H9 (cell line): ENCODE measurements at places on chromosomes 12 and 14. TPM values are rescaled to one million over a fixed set of nuclear protein-coding genes. Genes with fewer than 3 reads are reported as not detected.

SDR9C7 gene
- total RNA-seq, result not detected in 2 replicates

TMEM63C gene
- total RNA-seq, result 1.7 and 2.2 TPM in 2 replicates

SLC38A1 gene
- 206 and 216 TPM in 2 replicates for total RNA-seq

KIF21A gene
- 17.2 and 17.4 TPM in 2 replicates for total RNA-seq

SLC38A4 gene
- total RNA-seq, result 0.96 and 1.1 TPM in 2 replicates

GRCh38 chr12:549476-550082, 89.8 kb downstream of the B4GALNT3 start:
- no peaks in the 10 kb centered on the region for H3K27me3 ChIP-seq
- H3K4me3 ChIP-seq, result no peak overlapping the region
- H3K4me1 ChIP-seq, result no peaks in the 10 kb centered on the region
- H3K36me3 ChIP-seq, result peaks cover 14% of the 10 kb centered on the region; the same call in 2 of the 3 replicates
- no peak for DNase-seq

DNA sequence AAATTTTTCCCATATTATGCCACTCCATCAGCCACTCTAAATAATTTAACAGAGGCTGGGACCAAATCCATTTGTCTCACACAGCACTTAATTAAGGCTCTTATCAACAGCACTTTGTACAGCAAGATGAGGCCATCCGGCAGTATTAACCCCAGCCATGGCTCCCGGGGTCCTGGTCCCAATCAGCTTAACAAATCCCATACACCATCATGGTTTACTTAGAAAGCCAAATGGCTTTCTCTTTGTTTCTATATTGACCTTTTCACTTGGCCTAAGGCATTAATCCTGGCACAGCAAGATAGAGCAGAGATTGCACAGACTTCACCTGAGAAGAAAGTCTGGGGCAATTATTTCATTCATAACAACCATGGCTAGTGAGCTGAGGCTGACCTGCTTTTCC, 38.6 kb downstream of the SPTSSA start:
- no peaks in the 10 kb centered on the region for H3K4me1 ChIP-seq
- no peak overlapping the region for H3K27ac ChIP-seq
- no peaks in the 10 kb centered on the region for H3K27me3 ChIP-seq
- DNase-seq, result no peak
- no peak overlapping the region for H3K4me3 ChIP-seq

- H3K4me1 ChIP-seq, result no peaks in the 10 kb centered on the region
- peak overlapping the region; percentile 2; the same call in 1 of the 3 replicates for H3K4me3 ChIP-seq
- H3K27ac ChIP-seq, result no peak overlapping the region
- no peaks in the 10 kb centered on the region for H3K36me3 ChIP-seq
- no peaks in the 10 kb centered on the region; the same call in 1 of the 2 replicates for H3K27me3 ChIP-seq
These were observed 184.0 kb downstream of the CAND1 start for GRCh38 chr12:67453191-67453590.

GRCh38 chr14:103023881-103024473, 33.4 kb downstream of the CDC42BPB start:
- peaks cover 3% of the 10 kb centered on the region; the same call in 1 of the 2 replicates for H3K4me1 ChIP-seq
- DNase-seq, result no peak
- no peak overlapping the region for H3K4me3 ChIP-seq

DNA sequence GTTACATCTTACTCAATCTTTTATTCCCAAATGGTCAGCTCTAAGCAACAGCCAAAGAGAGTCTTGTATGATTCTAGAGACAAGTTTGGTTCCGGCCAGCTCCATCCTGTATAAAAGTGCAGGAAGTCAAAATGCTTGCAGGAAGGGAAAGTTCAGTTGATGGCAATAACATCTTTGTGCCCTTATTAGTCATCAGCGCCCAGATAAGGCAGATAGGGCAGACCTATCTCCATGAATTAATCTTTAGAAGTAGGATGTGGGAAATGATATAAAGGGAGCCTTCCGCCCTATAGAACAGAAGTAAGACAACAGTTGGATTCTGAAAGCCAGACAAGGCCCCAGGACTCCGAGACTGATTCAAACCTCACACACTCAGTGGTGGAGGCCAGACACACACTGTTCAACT, 6.4 kb downstream of the GNS start:
- no peak for DNase-seq
- peaks cover 27% of the 10 kb centered on the region for H3K36me3 ChIP-seq
- no peak overlapping the region for H3K4me3 ChIP-seq
- H3K27me3 ChIP-seq, result no peaks in the 10 kb centered on the region
- no peak overlapping the region for H3K27ac ChIP-seq
- no peaks in the 10 kb centered on the region for H3K4me1 ChIP-seq

- no peaks in the 10 kb centered on the region for H3K36me3 ChIP-seq
- H3K4me1 ChIP-seq, result no peaks in the 10 kb centered on the region
- H3K27ac ChIP-seq, result no peak overlapping the region
- no peak overlapping the region for H3K4me3 ChIP-seq
- no peak for DNase-seq
These were observed 43.0 kb upstream of the LRRC10 start for GRCh38 chr12:69653703-69654102.

DNA sequence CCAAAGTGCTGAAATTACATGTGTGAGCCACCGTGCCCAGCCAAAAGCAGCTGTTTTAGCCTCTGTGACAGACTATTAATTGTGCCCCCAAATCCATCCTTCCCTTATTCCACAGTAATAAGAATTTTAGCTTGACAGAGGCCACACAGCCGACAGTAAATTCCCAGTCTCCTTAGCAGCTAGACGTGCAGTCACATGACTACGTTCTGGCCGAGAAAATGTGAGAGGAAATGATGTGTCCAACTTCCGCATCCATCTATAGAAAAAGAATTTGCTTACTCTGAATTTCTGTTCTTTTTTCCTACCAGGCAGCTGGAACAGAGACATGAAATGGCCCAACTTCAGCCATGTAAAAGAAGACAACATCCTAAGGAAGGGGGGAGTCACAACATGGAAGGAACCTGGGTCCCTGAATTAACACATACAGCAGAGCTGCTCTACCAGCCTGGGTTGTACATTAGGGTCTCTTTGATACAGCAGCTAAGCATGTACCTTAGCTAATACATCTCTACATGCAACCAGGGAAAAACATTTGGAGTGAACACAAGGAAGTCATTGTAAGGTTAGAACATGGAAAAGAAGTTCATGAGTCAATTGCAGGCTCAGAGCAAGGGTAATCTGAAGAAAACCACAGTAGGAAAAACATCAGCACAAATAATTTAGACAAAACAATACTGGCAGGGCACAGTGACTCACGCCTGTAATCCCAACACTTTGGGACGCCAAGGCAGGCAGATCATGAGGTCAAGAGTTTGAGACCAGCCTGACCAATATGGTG, 35.5 kb downstream of the CIT start:
- no peaks in the 10 kb centered on the region for H3K27me3 ChIP-seq
- no peak overlapping the region for H3K4me3 ChIP-seq
- H3K36me3 ChIP-seq, result peaks cover 57% of the 10 kb centered on the region
- no peak overlapping the region for H3K27ac ChIP-seq
- no peak for DNase-seq

DNA sequence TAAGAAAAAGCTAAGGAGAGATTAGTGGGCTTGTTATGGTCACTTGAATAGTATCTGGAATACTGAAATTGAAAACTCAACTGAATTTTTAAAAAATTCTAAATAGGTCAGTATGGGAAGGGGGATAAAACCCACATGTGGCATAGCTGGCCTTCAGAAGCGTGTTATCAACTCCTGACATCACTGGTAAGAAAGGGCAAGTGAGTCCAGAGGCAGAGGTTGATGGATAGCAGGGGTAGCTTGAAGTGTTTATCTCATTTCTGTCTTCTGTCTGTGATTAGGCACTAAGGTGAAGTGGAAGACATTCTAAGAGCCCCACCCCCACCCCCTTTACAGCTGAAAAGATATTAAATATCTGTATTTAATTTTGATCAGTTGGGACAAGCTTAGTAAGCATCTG, 261.4 kb upstream of the TMTC1 start:
- no peak overlapping the region for H3K4me3 ChIP-seq
- H3K36me3 ChIP-seq, result no peaks in the 10 kb centered on the region; the same call in 2 of the 3 replicates
- no peak overlapping the region for H3K27ac ChIP-seq
- no peaks in the 10 kb centered on the region for H3K27me3 ChIP-seq
- DNase-seq, result no peak

DNA sequence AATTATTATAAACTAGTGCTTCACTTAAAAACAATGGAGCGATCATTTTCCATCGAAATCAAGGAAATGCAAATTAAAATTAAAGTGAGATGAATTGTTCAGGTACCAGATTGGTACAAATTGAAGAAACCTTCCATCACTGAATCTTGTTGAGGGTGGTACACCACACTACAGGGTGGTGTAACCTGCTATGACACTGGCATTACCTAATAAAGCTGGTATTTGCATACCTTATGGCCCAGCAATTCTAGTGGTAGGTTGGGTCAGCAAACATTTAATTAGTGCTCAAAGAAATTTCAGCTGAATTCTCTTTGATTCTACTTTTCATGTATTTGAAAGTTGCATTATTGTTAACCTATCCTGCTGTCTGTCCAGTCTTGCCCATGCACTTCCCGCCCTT, 9.2 kb downstream of the TIGAR start:
- H3K4me3 ChIP-seq, result no peak overlapping the region
- H3K36me3 ChIP-seq, result peaks cover 19% of the 10 kb centered on the region
- no peaks in the 10 kb centered on the region for H3K27me3 ChIP-seq

DNA sequence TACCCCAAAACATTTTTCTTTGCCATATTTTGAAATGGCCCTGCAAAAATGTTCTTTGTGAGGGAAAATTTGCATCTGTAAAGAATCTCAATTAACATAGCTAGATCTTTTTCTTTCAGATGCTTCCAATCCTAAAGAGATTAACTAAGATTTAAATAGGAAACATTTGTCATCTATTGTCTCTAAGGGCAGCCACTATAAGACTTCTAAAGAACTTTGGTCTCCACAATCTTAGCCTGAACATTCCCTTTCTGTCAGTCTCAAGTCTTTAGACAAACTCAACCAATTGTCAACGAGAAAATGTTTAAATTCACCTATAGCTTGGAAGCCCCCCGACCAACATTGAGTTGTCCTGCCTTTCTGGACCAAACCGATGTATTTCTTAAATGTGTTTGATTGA, 71.1 kb upstream of the RASSF8 start:
- no peak overlapping the region for H3K4me3 ChIP-seq
- H3K4me1 ChIP-seq, result peaks cover 2% of the 10 kb centered on the region; the same call in 1 of the 2 replicates
- peaks cover 16% of the 10 kb centered on the region for H3K36me3 ChIP-seq
- no peak for DNase-seq
- H3K27me3 ChIP-seq, result no peaks in the 10 kb centered on the region
- no peak overlapping the region for H3K27ac ChIP-seq

DNA sequence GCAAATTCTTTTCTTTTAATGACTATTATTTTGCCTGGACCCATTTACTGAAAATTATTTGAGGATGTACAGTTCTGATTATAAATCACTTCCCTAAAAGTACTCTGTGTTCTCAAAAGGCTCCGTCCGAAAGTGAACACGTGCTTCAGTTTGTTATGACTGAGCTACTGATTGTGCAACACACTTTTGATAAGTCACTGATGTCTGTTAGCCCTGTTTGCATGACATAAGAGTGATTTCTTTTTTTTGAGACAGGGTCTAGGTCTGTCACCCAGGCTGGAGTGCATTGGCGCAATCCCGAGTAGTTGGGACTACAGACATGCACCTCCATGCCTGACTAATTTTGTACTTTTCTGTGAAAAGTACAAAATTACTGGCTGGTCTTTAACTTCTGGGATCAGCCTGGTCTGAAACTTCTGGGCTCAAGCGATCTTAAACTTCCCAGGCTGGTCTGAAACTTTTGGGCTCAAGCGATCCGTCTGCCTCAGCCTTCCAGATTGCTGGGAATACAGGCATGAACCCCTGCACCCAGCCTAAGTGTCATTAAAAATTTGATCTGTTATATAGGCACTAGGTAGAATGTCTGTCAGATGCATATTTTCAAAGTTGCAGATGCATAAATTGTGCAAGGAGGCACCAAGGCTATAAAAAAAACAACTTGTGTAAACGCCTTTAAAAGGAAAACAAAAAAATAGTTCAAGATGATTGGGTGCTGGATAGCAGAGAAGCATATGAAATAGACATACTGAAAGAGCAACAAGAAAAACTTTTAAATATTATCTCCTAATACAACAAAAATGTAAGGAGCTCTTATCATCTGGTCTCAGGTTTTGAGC, 111.5 kb downstream of the SRGAP1 start:
- DNase-seq, result no peak
- H3K4me3 ChIP-seq, result no peak overlapping the region
- H3K4me1 ChIP-seq, result no peaks in the 10 kb centered on the region
- no peaks in the 10 kb centered on the region for H3K36me3 ChIP-seq

- DNase-seq, result no peak
- no peak overlapping the region for H3K27ac ChIP-seq
- H3K27me3 ChIP-seq, result no peaks in the 10 kb centered on the region
- H3K36me3 ChIP-seq, result peaks cover 2% of the 10 kb centered on the region; the same call in 1 of the 3 replicates
These were observed 435.4 kb downstream of the TMTC2 start for GRCh38 chr12:83121897-83122622.

DNA sequence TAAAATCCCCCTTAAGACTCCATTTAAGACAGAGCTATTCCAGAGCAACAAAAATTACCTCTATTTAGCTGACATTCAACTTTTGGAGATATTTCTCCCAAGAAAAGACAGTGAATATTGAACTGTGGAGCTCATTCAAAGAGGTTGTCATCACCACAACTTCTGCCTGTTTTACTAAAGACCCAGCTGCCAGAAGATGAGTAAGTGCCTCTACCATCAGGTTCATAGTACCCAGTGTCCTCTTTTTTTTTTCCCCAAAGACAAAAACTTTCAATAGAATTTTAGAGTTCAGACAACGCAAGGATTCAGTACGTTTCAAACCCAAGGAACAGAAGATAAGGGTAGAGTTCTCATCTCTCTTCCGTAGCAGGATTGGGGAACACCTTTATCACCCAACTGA, 461.3 kb downstream of the BCAT1 start:
- H3K27ac ChIP-seq, result no peak overlapping the region
- no peaks in the 10 kb centered on the region for H3K27me3 ChIP-seq
- no peaks in the 10 kb centered on the region for H3K36me3 ChIP-seq
- no peak for DNase-seq

DNA sequence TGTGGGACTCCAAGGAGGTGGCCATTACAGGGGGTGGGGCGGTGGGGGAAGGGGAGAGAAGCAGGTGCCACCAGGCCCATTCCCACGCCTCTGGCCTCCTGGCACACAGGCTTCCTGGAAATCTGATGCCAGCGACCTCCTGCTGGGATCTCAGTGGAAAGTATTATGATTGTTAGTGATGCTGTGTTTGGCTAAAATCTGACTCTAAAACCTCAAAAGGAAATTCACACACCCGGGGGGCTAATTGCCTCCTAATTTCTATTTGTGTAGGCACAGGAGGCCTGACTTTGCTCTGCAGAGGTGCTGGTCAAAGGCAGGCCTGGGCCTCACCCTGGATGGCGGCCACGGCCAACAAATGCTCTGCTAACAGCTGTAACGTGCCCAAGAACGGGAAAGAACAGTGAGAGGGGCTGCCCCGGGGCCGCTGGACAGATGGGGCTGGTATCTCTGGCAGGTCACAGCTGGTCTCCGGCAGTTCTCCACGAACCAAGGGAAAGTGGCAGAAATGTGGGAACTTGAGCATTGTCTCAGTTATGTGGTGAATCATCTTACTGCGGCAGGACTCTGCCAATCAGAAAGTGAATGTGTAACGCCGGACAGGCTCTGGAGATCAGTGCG, 14.3 kb downstream of the FAM181A start:
- no peak overlapping the region for H3K27ac ChIP-seq
- no peak overlapping the region for H3K4me3 ChIP-seq
- peaks cover 5% of the 10 kb centered on the region; the same call in 1 of the 2 replicates for H3K27me3 ChIP-seq
- H3K36me3 ChIP-seq, result no peaks in the 10 kb centered on the region
- H3K4me1 ChIP-seq, result no peaks in the 10 kb centered on the region; the same call in 1 of the 2 replicates
- no peak for DNase-seq

- no peaks in the 10 kb centered on the region for H3K27me3 ChIP-seq
- H3K36me3 ChIP-seq, result no peaks in the 10 kb centered on the region
- H3K4me3 ChIP-seq, result no peak overlapping the region
- no peaks in the 10 kb centered on the region; the same call in 1 of the 2 replicates for H3K4me1 ChIP-seq
- H3K27ac ChIP-seq, result no peak overlapping the region
These were observed 66.1 kb upstream of the GRIP1 start for GRCh38 chr12:66744956-66745383.
